IMR-90 (cell line): ENCODE measurements at places on chromosomes 1 and 21. TPM values are rescaled to one million over a fixed set of nuclear protein-coding genes. Genes with fewer than 3 reads are reported as not detected.

SPOCD1 gene
- total RNA-seq = 42.2 and 59.7 TPM in 2 replicates

KCND3 gene
- total RNA-seq = under 0.01 TPM in 2 replicates

MROH7 gene
- not detected in 2 replicates for total RNA-seq

GRCh38 chr1:109786531-109787021 is 22.9 kb upstream of the EPS8L3 start:
- H3K27me3 ChIP-seq = no peaks in the 10 kb centered on the region
- H3K4me3 ChIP-seq = no peak overlapping the region
- no peak overlapping the region for H3K27ac ChIP-seq
- peaks cover 30% of the 10 kb centered on the region for H3K4me1 ChIP-seq
- H3K36me3 ChIP-seq = no peaks in the 10 kb centered on the region

GRCh38 chr1:58251430-58252073 is 295.0 kb downstream of the OMA1 start:
- H3K4me1 ChIP-seq = no peaks in the 10 kb centered on the region
- no peak for DNase-seq

DNA sequence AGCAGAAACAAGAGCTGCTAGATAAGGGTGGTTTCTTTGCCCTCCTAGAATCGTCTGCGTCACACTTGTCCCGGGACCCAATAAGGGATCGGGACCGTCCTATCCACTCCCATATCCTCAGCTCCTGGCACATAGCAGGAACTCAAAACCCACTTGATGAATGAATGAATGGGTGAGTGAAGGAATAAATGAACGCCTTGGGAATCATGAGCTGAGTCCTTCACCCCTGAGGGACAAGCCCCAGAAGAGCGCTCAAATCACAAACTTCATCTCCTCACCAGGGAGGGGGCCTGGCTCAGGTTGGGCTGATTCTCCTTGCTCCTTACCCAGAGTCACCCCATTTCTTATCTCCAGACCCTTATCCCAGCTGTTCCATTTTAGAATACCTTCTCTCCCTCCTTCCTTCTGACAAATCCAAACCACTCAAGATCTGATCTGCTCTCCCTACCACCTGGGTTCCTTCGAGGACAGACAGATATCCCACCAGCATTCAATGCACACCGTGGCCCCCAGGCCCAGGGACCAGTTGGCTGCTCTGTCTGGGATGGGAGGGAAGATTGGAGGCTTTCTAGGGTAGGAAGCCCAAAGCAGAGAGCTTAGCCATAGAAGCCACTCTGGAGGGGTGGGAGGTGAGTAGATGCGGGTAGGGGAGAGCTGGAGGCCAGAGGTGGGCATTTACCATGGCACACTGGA is 643 bp upstream of the MOB3C start:
- peak overlapping the region; percentile 89 for H3K4me3 ChIP-seq
- no peaks in the 10 kb centered on the region for H3K27me3 ChIP-seq
- H3K27ac ChIP-seq = peak overlapping the region; percentile 55

- no peaks in the 10 kb centered on the region for H3K36me3 ChIP-seq
- peaks cover 6% of the 10 kb centered on the region; the same call in 1 of the 2 replicates for H3K4me1 ChIP-seq
- peak; percentile 55 for DNase-seq
- no peak overlapping the region for H3K4me3 ChIP-seq
- no peak overlapping the region for H3K27ac ChIP-seq
Measured at GRCh38 chr1:1282998-1283397, 2.8 kb downstream of the SCNN1D start.

GRCh38 chr1:115237023-115237422 is 101.0 kb downstream of the NGF start:
- H3K4me1 ChIP-seq = peaks cover 6% of the 10 kb centered on the region
- DNase-seq = peak; percentile 44

DNA sequence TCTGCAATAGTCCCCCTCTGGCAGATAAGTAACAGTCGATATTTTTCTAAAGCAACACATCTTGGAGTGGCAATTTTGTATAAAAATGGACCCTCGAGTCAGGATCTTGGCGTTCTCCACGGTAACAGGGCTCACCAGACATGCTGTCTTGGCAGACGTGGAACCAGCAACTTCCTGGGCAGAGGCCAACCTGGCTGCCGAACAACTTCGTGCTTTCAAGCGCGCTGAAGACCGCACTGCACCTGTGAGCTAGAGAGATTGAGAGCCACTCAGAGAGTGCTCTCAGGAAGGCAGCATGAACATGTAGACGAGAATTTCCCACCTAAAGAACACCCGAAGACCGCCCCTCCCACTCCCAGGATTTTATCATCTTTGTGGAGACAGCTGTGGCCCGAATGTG is 7.3 kb downstream of the C1orf174 start:
- H3K27ac ChIP-seq = no peak overlapping the region
- no peaks in the 10 kb centered on the region for H3K27me3 ChIP-seq
- no peak overlapping the region for H3K4me3 ChIP-seq
- H3K36me3 ChIP-seq = peaks cover 25% of the 10 kb centered on the region
- H3K4me1 ChIP-seq = peaks cover 14% of the 10 kb centered on the region

DNA sequence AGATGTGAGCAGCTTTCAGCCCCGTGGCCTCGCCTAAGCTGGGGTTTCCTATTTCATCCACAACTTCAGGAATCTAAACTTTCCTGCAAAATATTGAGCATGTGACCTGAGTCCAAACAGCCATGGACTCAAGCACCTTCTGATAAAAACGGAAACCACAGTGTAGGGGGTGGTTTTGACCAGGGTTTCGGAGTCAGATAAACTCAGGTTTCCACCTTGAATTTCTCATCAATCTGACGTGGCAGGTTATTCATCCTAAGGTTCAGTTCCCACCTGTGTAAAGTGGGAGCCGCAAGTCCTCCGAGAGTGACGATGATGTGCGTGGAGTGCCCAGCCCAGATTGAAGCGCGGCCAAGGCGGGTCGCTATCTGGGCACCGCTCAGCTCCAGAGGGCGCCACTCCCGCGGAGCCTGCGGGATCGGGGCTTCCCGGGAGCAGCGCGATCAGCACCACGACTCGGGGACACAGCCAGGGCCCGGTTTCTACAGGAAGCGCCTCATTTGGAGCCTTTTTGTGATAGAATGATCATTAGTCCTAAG is 871 bp upstream of the ETS2 start:
- peak; percentile 54 for DNase-seq
- H3K27ac ChIP-seq = peak overlapping the region; percentile 70
- H3K27me3 ChIP-seq = no peaks in the 10 kb centered on the region
- H3K36me3 ChIP-seq = peaks cover 14% of the 10 kb centered on the region

GRCh38 chr1:219664310-219665029 is 51.6 kb upstream of the ZC3H11B start:
- H3K4me3 ChIP-seq = no peak overlapping the region
- no peak overlapping the region for H3K27ac ChIP-seq
- H3K27me3 ChIP-seq = no peaks in the 10 kb centered on the region

DNA sequence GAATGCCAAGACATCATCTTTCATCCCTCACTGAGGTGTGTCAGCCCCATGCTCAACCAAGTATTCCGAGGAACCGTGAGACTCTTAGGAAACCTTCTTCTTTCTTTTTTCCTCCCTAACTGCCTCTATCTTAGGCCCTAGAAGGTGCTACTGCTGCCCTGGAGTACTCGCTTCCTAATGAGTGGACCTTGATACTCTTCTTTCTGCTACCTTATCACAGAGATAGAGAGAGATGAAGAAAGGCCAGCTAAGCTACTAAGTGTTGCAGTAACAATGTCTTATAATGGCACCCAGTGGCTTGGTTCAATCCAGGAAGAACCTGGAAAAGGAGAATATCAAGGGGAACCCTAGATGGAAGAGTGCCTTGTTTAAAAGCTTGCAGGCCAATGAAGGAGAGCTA is 86.6 kb downstream of the KIRREL1 start:
- peaks cover 73% of the 10 kb centered on the region for H3K36me3 ChIP-seq
- no peak for DNase-seq
- H3K4me1 ChIP-seq = peaks cover 2% of the 10 kb centered on the region; the same call in 1 of the 2 replicates
- H3K27ac ChIP-seq = no peak overlapping the region
- H3K27me3 ChIP-seq = no peaks in the 10 kb centered on the region

GRCh38 chr1:202018468-202019234 is 8.3 kb downstream of the ELF3 start:
- no peak overlapping the region for H3K27ac ChIP-seq
- no peaks in the 10 kb centered on the region for H3K36me3 ChIP-seq
- H3K27me3 ChIP-seq = peaks cover 12% of the 10 kb centered on the region
- no peak for DNase-seq
- peaks cover 18% of the 10 kb centered on the region for H3K4me1 ChIP-seq
- no peak overlapping the region for H3K4me3 ChIP-seq

DNA sequence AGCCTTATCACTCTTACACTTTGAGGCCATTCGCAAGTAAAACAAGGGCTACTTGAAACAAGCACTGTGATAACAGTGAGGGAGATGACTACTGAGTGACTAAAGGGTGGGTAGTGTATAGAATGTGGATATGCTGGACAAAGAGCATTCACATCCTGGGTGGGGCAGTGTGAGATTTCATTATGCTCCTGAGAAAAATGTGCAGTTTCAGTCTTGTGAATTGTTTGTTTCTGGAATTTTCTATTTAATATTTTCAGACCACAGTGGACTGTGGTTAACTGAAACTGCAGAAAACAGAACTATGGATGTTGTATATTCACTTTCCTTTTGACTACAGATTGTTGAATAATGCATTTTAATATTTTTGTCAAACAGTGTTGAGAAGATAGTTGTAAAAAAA is 25.1 kb upstream of the B3GALT2 start:
- no peak overlapping the region for H3K27ac ChIP-seq
- peaks cover 1% of the 10 kb centered on the region; the same call in 1 of the 2 replicates for H3K4me1 ChIP-seq
- peaks cover 11% of the 10 kb centered on the region for H3K36me3 ChIP-seq
- no peak overlapping the region for H3K4me3 ChIP-seq
- peak; percentile 93 for DNase-seq
- no peaks in the 10 kb centered on the region for H3K27me3 ChIP-seq

DNA sequence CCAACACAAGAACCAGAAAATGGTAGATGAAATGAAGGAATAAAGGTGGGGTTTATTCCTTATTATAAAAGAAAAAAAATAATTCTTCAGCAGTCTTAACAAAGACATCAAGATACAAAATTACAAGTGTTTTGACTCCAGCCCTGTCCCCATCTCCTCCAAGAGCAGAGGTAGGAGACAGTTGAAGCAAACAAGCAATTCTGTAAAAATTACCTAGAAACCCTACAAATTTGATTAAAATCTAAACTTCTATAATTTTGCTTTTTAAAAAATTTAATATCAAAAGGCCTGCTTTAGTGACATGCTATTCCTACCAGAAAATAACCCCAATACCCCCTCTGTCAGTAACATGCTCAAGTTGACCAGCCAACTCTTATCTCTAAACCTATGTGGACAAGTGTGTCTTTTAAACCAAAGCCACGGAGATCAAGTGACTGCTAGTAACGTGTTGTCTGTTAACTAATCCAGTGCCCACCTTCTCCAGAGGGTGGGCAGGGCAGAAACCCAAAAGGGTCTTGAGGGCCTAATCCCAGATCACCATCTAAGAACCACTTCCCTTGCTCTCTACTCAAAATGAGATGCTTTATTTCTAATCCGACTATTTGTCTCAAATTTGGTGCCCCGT is 8.4 kb downstream of the GLUL start:
- no peak overlapping the region for H3K27ac ChIP-seq
- H3K27me3 ChIP-seq = no peaks in the 10 kb centered on the region
- DNase-seq = no peak
- H3K36me3 ChIP-seq = peaks cover 48% of the 10 kb centered on the region

GRCh38 chr1:17886838-17887441 is 131.8 kb downstream of the ACTL8 start:
- H3K27me3 ChIP-seq = peaks cover 29% of the 10 kb centered on the region
- no peak overlapping the region for H3K27ac ChIP-seq
- no peak overlapping the region for H3K4me3 ChIP-seq
- H3K4me1 ChIP-seq = peaks cover 4% of the 10 kb centered on the region; the same call in 1 of the 2 replicates
- no peaks in the 10 kb centered on the region for H3K36me3 ChIP-seq
- no peak for DNase-seq
